ENCODE measurements at places on chromosomes 16 and 17. TPM values are rescaled to one million over a fixed set of nuclear protein-coding genes. Genes with fewer than 3 reads are reported as not detected.

ABCC1 gene
- 39.9 TPM for total RNA-seq

MEOX1 gene
- not detected for total RNA-seq

DNA sequence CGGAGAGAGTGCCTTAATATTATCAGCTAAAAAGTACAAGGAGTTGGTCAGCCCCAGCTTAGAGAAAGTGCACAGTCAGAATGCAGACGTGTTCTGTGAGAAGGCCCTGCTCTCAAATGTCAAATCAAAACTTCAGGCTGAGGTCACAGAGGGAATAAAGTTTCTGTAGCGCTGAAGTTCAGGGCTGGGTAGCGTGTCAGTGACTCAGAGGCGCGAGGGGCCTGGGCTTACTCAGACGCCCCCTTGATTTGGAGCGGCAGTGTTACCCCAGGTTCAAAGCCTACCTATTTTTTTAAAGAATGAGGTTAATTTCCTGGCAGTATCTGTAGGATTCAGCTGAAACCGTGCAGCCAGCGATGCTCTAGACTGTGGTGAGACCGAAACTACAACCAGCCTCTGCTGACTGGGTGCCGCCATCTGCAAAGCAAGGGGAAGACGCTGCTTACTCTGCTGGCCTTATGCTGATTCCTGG, 4.8 kb downstream of the CIAO3 start:
- no peak for DNase-seq

GRCh38 chr17:30819971-30820705, 4.4 kb downstream of the CRLF3 start:
- no peak for DNase-seq

GRCh38 chr17:82116246-82116645, 18.2 kb upstream of the FASN start:
- DNase-seq, result peak; percentile 73

CDRT15 gene
- not detected for total RNA-seq

STARD3 gene
- total RNA-seq, result 69.3 TPM

DNA sequence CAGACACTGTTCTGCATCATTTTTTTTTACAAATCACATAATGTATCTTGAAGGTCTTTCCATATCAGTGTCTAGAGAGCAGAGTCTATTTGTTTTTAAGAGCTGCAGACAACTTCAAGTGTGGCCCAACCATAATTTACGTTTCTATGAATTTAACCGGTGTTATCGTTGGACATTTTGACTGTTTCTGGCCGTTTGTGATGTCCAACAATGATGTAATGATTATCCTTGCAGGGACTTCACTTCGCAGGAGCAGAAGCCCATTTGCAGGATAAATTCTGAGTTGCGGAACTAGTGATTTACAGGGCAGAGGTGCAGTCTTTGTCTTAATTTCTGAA, 26.9 kb upstream of the HLF start:
- DNase-seq, result no peak

GRCh38 chr16:4654964-4655590, 30.5 kb downstream of the MGRN1 start:
- DNase-seq, result no peak

LPO gene
- total RNA-seq, result 0.11 TPM

GRCh38 chr17:70158180-70158579, 11.2 kb upstream of the KCNJ2 start:
- DNase-seq, result no peak

KRT20 gene
- 0.44 TPM for total RNA-seq

GRCh38 chr17:80573701-80574100, 29.1 kb downstream of the RPTOR start:
- no peak for DNase-seq

- no peak for DNase-seq
Observed at GRCh38 chr17:58763263-58763662, 7.6 kb downstream of the PPM1E start.

DNA sequence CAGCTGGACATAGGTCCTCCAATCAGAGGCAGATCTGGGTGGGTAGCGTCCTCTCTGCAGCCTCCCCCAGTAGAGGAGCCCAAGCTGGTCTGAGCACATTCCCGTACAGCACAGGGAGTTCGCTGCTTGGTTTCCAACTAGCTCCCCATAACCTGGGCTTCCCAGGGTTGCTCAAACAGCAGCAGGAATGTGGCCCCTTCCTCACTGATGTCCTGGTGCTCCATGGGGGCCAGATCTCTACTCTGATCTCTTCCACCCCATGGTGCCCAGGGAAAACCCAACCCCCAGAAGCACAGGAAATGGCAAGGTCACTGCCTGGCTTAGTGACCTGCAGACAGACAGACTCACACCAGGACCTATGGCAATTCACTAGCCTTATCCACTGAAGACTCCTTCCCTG, 11.1 kb upstream of the MMP2 start:
- no peak for DNase-seq

- no peak for DNase-seq
Observed at GRCh38 chr17:66633317-66633965, 201.5 kb upstream of the CACNG5 start.

DNA sequence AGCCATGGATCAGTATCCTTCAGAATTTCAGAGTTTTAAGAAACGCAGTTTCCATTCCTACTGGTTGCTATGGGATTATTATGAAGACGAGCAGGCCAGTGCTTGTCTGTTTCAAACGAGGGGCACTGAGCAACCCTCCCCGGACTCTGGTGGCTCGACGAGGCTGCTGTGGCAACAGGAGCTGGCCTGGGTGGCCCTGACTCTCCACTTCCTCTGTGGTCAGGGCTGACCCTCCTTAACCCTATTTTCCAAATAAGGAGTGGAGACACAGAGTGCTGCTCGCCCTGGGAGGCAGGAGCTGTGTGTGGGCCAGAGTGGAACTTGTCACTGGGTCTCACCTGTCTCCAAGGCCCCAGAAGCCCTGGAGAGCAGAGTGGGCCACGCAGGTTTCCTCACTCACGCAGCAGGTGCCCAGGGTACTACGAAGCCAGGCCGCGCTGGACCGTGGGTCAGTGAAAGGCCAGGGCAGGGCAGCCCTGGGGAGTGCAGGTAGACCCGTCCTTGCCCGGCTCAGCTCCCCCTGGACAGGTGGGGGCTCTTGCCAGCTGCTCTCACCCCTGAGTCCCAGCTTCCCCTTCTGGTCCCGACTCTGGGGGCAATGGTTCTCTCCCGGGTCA, 3.3 kb downstream of the GALNS start:
- DNase-seq, result no peak

GRCh38 chr17:67059372-67059771, 15.0 kb downstream of the CACNG1 start:
- DNase-seq, result no peak

PSMC3IP gene
- 29.3 TPM for total RNA-seq

GRCh38 chr17:17555151-17555550, 36.4 kb downstream of the PEMT start:
- no peak for DNase-seq

GRCh38 chr17:62998166-62998565, 32.1 kb downstream of the TANC2 start:
- no peak for DNase-seq

CFAP97D1 gene
- not detected for total RNA-seq

AANAT gene
- not detected for total RNA-seq

DNA sequence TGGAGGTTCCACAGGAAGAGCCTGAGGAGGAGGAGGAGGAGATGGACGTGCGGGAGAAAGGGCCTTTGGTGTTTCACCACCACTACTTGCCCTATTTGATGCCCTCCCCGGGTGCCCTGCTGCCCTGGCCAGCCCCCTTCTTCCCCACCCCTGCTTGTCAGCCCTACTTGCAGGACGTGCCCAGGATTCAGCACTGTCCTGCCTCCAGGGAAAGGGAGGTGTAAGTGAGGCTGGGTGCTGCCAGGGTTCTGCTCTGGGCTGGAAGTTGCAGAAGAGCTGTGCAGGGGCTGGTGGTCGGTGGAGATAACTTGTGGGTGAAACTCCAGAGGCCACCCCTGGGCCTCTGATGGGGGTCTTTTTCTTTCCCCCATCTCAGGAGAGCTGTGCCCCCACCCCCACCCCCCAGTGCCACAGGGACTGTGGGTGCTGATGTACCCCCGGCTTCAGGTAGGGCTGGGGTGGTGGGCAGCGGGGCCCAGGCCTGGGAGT, 3.0 kb downstream of the PRR29 start:
- peak; percentile 11 for DNase-seq

WNT3 gene
- total RNA-seq, result 3.5 TPM

DNA sequence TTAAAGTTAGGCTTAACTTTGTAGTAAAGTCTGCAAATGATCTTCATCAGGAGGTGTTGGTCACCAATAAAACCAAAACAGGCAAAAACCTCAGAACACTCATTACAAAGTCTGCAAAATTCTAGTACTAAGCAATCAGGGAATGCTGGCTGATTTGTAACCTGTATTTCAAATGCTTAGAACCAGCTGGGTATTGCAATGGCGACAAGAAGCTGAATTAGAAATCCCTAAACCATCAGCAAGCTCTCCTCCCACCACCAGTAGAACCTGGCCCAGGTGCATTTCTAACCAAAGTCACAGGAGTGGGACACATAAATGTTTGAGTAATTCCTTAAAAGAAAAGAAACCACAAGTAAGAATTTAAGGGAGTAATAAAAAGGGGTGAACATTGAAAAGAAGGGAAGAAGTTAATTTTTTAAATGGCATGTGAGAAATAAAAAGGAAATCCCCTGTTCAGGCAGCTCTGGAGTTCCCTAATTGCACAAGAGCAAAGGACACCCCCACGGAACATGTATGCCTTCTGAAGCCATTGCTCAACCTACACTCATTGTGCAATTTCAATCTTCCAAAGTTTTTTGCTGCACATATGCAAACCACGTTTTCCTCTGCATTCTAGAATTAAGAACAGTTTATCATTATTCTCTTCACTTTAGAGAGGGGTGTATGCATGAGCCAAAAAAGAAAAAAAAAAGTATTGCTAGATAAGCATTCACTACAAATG, 102.9 kb downstream of the HIC1 start:
- DNase-seq, result no peak

MYLK3 gene
- total RNA-seq, result 10.7 TPM

KCNJ2 gene
- total RNA-seq, result not detected

PROCA1 gene
- 5.6 TPM for total RNA-seq

- DNase-seq, result peak; percentile 62
Observed at GRCh38 chr16:89293276-89294143, 76.0 kb downstream of the ZNF778 start.

DNA sequence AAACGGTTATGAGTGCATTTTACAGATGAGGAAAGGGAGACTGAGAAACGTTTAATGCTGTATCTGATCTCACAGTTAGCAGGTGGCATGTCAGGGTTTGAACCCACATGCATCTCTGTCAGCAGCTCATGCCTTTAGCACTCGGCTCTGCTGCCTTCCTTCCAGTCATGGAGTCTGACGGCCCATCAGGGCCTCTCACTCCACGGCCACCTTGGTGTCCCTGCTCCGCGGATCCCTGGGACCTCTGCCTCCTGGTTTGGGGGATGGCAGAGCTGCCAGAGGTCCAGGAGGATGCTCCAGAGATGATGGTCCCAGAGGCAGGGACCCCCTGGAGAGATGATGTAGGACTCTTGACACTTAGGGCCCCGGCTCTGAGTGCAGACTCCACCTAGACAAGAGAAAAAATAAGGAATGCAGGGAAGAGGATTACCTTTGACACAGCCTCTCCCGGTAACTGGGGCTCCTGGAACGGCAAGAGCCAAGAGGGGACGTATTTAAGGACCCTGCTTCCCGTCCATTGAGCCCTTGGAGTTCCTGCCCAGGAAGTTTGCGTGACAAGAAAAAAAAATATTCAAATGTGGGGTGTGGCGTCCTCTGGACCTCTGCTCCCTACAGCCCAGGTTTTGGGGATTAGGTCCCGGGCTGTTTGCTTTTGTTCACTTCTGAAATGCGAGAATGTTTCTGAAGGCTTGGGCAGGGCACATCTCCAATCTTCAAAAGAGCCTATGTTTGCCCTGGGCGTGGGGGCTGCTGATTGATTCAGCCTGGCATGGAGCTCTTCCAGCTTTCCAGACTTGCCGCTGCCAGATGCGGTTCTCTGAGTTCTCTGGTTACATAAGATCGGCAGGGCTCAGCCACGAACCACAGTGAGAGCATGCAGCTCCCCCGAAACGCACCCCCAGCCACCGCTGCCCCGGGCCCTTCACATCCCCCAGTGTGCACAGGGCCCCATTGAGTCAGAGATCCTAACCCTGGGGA, at the start of gene ALDH3A1:
Gene ALDH3A1 (minus strand): TSS at position 470 of the 978 bp plus-strand sequence. CDS start 3,169 bp downstream, outside the sequence.
- no peak for DNase-seq

- DNase-seq, result no peak
Observed at GRCh38 chr16:8676737-8677375, 2.4 kb downstream of the ABAT start.

CLEC18A gene
- total RNA-seq, result 0.27 TPM

PPP1R9B gene
- 56.6 TPM for total RNA-seq

ADAMTS18 gene
- not detected for total RNA-seq

EPOP gene
- total RNA-seq, result 10.6 TPM

DNA sequence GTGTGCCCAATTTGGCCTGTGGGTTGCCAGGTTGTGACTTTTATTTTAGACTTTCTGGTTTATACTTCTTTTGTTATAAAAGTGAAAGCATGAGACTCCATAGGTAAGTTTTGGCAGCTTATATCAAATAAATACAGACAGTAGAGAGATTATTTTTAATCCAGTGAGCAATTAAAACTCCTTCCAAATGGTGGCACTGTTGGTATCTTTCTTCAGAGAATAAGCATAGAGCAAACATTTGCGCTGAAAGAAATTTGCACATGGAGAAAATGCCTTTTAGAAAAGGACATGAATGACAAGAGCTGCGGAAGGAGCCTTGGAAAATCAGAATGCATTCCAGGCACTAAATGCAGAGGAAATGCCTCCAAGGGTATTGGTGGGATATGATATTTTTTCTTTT, 46.1 kb upstream of the DNAJA2 start:
- DNase-seq, result no peak

DNA sequence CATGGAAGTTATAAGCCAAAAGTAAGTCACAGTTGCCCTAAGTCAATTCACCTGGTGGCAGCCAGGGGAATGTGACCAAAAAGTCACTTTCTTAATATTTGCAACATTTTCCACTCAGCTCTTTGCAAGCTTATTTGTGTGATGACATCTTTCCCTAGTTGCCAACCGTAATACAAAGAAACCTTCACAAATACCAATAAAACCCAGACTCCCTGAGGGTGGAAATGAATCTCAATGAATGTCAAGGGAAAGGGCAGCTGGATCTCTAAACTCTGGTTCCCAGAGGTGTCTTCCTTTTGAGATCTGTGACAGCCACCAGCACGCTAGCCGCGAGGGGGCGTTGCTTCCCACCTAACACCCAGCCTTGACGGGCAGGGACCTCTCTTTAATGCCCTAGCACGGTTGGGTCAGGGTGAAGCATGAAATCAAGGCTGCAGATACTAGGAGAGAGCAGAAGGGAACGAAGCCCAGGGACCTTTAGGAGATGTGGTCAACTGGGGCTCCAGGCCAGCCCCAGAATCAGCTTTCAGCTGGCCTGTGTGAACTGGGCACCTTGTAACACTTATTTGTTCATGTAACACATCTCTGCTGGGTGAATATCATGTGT, 82.2 kb downstream of the CMC2 start:
- peak; percentile 60 for DNase-seq

SPEM1 gene
- not detected for total RNA-seq

NME2 gene
- 1,182 TPM for total RNA-seq

- no peak for DNase-seq
Observed at GRCh38 chr16:751152-752006, 9.2 kb upstream of the MSLN start.

GRCh38 chr16:55655381-55655896, 349 bp upstream of the SLC6A2 start:
- DNase-seq, result no peak

C16orf46 gene
- 1.0 TPM for total RNA-seq

HASPIN gene
- total RNA-seq, result 13.5 TPM

KRTAP1-5 gene
- not detected for total RNA-seq
